H9 (cell line): ENCODE measurements at places on chromosomes 16 and 17. TPM values are rescaled to one million over a fixed set of nuclear protein-coding genes. Genes with fewer than 3 reads are reported as not detected.
A peak's percentile ranks its signal among the peaks of the same experiment; 100 is the strongest.

- H3K27ac ChIP-seq, result no peak overlapping the region
- H3K4me1 ChIP-seq, result no peaks in the 10 kb centered on the region
- DNase-seq, result no peak
- no peaks in the 10 kb centered on the region for H3K27me3 ChIP-seq
Measured at GRCh38 chr16:75293173-75293572, 41.7 kb upstream of the BCAR1 start.

DNA sequence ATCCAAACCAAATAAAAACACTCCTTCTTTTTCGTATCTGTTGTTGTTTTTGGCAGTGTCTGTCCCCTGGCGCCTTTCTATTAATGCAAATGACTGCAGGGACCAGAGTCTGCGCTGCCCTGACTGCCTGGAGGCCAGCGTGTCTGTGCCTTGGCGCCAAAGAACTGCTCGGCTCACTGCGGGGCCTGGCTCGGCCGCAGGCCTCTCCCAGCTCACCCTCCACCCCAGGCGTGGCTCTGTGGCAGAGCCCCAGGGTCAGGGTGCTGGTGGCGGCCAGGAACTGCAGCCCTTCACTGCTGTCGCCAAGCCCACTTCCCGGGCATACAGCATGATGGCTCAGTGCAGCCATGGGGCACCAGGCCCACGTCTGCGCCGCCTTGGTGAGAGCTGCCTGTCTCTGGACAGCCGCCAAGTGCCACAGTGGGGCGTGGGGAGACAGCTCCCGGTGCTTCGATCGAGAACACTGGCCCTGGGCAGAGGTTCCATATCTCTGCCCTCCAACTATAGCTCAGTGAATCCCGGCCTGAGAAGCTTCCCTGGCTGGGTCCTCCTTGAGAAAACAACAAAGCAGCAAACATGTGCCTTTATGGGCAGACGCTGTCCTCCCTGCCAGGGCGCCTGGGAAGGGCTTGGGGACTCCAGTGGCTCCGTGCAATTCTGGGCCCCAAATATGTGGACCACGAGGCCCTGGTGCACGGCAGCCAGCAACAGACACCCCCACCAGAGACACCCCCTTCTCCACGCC lies 11.1 kb downstream of the CANT1 start:
- H3K4me3 ChIP-seq, result no peak overlapping the region
- no peaks in the 10 kb centered on the region for H3K4me1 ChIP-seq
- no peak overlapping the region for H3K27ac ChIP-seq
- no peak for DNase-seq
- H3K27me3 ChIP-seq, result peaks cover 11% of the 10 kb centered on the region

- H3K27me3 ChIP-seq, result no peaks in the 10 kb centered on the region
- H3K27ac ChIP-seq, result no peak overlapping the region
- H3K4me1 ChIP-seq, result peaks cover 3% of the 10 kb centered on the region; the same call in 1 of the 2 replicates
- H3K36me3 ChIP-seq, result no peaks in the 10 kb centered on the region
- no peak for DNase-seq
- no peak overlapping the region for H3K4me3 ChIP-seq
Measured at GRCh38 chr17:30964876-30965275, 6.0 kb upstream of the RNF135 start.

GRCh38 chr17:30969989-30970830 lies 629 bp upstream of the RNF135 start:
- H3K27ac ChIP-seq, result no peak overlapping the region
- H3K4me1 ChIP-seq, result peaks cover 3% of the 10 kb centered on the region; the same call in 1 of the 2 replicates
- peak overlapping the region; percentile 95 for H3K4me3 ChIP-seq
- H3K27me3 ChIP-seq, result no peaks in the 10 kb centered on the region; the same call in 1 of the 2 replicates

Gene MMP2
- 22.4 and 23.1 TPM in 2 replicates for total RNA-seq

GRCh38 chr17:4482338-4483011 lies 16.2 kb upstream of the SPNS2 start:
- no peaks in the 10 kb centered on the region for H3K4me1 ChIP-seq
- H3K27ac ChIP-seq, result no peak overlapping the region
- no peaks in the 10 kb centered on the region for H3K36me3 ChIP-seq
- H3K4me3 ChIP-seq, result no peak overlapping the region

- no peak for DNase-seq
- no peaks in the 10 kb centered on the region for H3K4me1 ChIP-seq
- H3K27ac ChIP-seq, result no peak overlapping the region
- no peak overlapping the region for H3K4me3 ChIP-seq
- no peaks in the 10 kb centered on the region for H3K36me3 ChIP-seq
Measured at GRCh38 chr17:49388290-49388640, 26.2 kb upstream of the ZNF652 start.

GRCh38 chr16:16038950-16039349 lies 89.5 kb downstream of the ABCC1 start:
- H3K4me1 ChIP-seq, result peaks cover 3% of the 10 kb centered on the region; the same call in 1 of the 2 replicates
- DNase-seq, result no peak
- peaks cover 54% of the 10 kb centered on the region for H3K36me3 ChIP-seq
- no peak overlapping the region for H3K27ac ChIP-seq
- no peaks in the 10 kb centered on the region for H3K27me3 ChIP-seq

GRCh38 chr16:52515068-52515671 lies 31.8 kb downstream of the TOX3 start:
- no peak overlapping the region for H3K4me3 ChIP-seq
- H3K27ac ChIP-seq, result no peak overlapping the region
- no peaks in the 10 kb centered on the region for H3K27me3 ChIP-seq
- peaks cover 6% of the 10 kb centered on the region; the same call in 1 of the 2 replicates for H3K4me1 ChIP-seq
- no peak for DNase-seq

GRCh38 chr16:10619271-10619849 lies 39.0 kb upstream of the EMP2 start:
- no peaks in the 10 kb centered on the region for H3K27me3 ChIP-seq
- H3K27ac ChIP-seq, result no peak overlapping the region
- H3K4me1 ChIP-seq, result peaks cover 10% of the 10 kb centered on the region; the same call in 1 of the 2 replicates
- H3K4me3 ChIP-seq, result peak overlapping the region; percentile 62
- no peaks in the 10 kb centered on the region for H3K36me3 ChIP-seq
- peak; percentile 75 for DNase-seq

- peaks cover 53% of the 10 kb centered on the region for H3K36me3 ChIP-seq
- no peak overlapping the region for H3K27ac ChIP-seq
- no peak overlapping the region for H3K4me3 ChIP-seq
Measured at GRCh38 chr17:69523244-69523861, 108.9 kb downstream of the MAP2K6 start.

Gene CTCF
- total RNA-seq, result 87.3 and 88.5 TPM in 2 replicates

- H3K36me3 ChIP-seq, result no peaks in the 10 kb centered on the region
- H3K27ac ChIP-seq, result no peak overlapping the region
- no peak overlapping the region for H3K4me3 ChIP-seq
- H3K4me1 ChIP-seq, result peaks cover 6% of the 10 kb centered on the region; the same call in 1 of the 2 replicates
- no peaks in the 10 kb centered on the region for H3K27me3 ChIP-seq
- DNase-seq, result no peak
Measured at GRCh38 chr17:63531022-63531965, 8.1 kb downstream of the KCNH6 start.

Gene HGS
- total RNA-seq, result 99.3 and 106 TPM in 2 replicates

Gene RRAD
- total RNA-seq, result 0.44 and 0.72 TPM in 2 replicates

DNA sequence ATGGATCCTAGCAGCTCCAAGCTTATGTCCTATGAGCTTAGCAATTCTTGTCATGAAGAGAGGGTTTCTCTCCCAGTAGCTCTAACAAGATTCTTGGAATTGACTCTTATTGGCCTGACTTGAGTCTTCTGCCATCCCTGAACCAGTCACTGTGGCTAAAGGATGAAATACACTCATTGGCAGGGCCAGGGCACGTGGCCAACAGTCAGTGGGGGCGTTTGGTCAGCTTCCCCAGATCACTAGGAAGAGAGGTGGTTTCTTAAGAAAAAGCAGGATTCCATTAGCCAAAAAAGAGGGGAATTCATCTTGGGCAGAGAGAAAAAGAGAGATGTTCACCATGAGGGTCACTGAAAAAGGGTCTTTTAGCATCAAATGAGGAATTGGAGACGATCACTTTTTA lies 363.2 kb downstream of the SNX29 start:
- no peaks in the 10 kb centered on the region for H3K27me3 ChIP-seq
- no peaks in the 10 kb centered on the region for H3K36me3 ChIP-seq
- H3K27ac ChIP-seq, result no peak overlapping the region
- H3K4me3 ChIP-seq, result no peak overlapping the region

GRCh38 chr17:83161298-83162034 lies 82.1 kb downstream of the METRNL start:
- no peak overlapping the region for H3K27ac ChIP-seq
- H3K36me3 ChIP-seq, result no peaks in the 10 kb centered on the region; the same call in 2 of the 3 replicates
- no peaks in the 10 kb centered on the region for H3K4me1 ChIP-seq
- no peak overlapping the region for H3K4me3 ChIP-seq
- DNase-seq, result no peak

DNA sequence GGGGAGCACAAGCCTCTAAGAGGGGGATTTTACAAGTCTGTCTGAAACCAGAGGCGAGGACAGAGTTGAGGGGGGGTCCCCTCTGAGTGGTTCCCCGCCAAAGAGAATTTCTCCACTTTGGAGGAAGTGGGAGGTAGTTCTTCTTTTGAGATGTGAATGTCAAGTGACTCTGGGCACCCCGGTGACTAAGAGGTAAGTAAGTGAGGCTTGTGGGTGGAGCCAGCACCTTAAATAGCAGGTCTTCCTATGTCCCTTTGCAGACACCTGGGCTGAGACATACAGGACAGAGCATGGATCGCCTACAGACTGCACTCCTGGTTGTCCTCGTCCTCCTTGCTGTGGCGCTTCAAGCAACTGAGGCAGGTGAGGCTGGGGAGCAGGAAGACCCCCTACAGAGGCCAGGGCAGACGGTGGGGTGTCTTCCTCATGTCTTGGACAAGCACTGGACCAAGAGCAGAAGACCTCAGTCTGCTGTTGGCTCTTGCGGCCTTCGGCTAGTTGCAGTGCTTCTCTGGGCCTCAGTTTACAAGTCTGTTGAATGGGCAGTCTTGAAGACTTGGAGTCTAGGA lies at the start of gene CCL22:
CCL22 (plus strand) TSS at position 257 of the 569 bp plus-strand sequence; CDS start at position 291, 34 bp downstream.
- no peaks in the 10 kb centered on the region for H3K4me1 ChIP-seq
- H3K27ac ChIP-seq, result no peak within 1 kb of the TSS
- no peaks in the 10 kb centered on the region for H3K36me3 ChIP-seq
- DNase-seq, result no peak
- H3K4me3 ChIP-seq, result no peak within 1 kb of the TSS

Gene PNMT
- 2.1 and 2.3 TPM in 2 replicates for total RNA-seq

DNA sequence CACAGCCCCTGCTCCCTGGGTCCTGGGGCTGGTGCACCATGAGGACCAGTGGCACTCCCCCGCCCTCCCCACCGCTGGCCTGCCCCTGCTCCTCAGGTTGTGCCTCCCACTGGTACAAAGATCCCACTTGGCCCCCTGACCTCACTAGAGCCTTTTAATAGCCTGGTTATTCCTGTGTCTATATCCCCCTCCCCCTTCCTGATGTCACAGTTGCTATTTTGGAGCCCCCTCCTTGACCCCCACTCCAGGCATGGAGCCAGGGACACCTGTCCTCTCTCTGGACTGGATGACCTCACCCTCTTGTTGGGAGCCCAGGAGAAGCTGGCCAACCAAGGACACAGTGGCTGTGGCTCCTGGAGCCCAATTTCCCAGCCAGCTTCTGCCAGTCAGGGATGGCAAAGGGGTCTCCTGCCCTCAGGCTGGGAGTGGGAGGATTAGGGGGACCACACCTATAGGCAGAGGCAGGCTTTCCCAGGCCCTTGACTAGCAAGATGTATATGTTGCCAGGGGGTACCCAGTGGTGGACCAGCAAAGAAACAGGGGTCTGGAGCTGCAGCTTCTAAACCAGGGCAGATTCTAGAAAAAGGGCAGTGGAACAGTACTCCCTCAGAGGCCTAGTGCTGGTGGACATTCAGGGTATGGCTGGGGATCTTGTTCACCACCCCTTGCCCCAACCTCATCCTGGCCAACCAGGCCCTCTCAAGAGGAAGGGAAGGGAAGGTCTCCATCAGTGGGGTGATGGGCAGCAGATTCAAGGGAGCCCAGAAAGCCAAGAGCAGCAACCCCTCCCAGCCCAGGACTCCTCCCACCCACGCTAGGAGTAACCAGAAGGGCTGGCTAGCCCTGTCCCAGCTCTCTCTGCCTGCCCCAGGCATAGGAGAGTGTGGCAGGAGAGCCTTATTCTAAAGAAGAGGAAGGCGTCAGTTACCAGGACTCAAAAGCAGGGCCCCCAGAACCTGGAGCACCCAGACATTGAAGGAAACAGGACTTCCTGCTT lies 10.9 kb downstream of the HDAC5 start:
- DNase-seq, result no peak
- no peak overlapping the region; the same call in 2 of the 3 replicates for H3K4me3 ChIP-seq
- no peak overlapping the region for H3K27ac ChIP-seq
- peaks cover 5% of the 10 kb centered on the region; the same call in 1 of the 2 replicates for H3K4me1 ChIP-seq

DNA sequence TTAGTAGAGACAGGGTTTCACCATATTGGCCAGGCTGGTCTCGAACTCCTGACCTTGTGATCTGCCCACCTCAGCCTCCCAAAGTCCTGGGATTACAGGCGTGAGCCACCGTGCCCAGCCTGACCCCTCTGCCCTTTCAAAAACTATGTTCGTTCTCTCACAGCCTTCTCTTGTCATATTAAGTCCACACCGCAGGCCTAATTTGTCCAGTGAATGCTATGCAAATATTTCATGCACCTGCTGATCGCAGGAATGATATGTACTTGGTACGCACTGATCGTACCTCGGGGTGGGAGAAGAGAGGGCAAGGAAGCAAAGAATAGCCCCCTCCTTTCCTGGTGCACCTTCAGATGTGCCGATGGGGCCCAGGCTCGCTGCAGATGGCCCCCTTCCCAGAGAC lies 3.0 kb upstream of the BIRC5 start:
- no peak overlapping the region for H3K4me3 ChIP-seq
- no peak for DNase-seq
- no peak overlapping the region for H3K27ac ChIP-seq
- peaks cover 6% of the 10 kb centered on the region; the same call in 1 of the 3 replicates for H3K36me3 ChIP-seq
- no peaks in the 10 kb centered on the region for H3K4me1 ChIP-seq

Gene KIF2B
- total RNA-seq, result not detected in 2 replicates

DNA sequence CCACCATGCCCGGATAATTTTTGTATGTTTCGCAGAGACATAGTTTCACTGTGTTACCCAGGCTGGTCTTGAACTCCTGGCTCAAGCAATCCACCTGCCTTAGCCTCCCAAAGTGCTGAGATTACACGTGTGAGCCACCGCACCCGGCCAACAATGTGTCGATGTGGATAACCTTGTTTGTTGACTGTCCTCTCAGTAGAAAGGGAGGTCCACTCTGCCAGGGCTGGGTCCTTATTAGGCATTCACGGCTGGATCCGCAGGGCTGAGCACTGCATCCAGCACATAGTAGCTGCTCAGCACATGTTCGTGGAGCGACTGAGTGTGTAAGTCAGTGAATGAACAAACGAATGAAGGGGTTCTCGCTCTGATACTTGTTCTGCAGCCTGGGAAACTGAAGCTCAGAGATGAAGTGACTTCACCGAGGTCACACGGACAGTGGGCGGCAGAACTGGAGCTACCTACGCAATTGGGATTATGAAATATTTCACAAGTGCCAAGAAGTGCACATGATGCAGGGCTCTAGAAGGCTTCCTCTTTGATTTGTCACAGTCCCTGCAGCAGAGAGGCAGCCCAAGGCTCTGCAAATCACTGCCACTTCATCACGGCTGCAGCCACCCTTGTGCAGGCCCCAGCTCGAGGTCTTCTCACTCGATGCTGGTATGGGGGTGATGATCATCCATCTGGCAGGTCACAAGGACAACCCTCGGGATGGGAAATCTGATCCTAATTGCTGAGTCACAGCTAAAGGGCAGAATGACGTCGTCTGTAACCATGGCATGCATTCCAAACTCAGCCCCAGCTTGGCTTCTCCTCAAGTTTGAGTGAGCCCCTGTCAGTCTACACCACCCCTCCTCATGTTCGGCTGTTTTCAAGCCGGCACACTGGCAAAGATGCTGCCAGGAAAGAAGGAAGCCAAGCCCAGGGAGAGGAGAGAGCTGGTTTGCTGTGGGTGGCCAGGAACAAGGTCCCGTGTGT lies 28.0 kb upstream of the SNN start:
- DNase-seq, result peak; percentile 70
- no peak overlapping the region for H3K27ac ChIP-seq
- peaks cover 8% of the 10 kb centered on the region; the same call in 1 of the 2 replicates for H3K4me1 ChIP-seq
- H3K4me3 ChIP-seq, result no peak overlapping the region

Gene KRTAP1-5
- total RNA-seq, result not detected in 2 replicates

GRCh38 chr16:31529108-31529936 lies 1.6 kb downstream of the AHSP start:
- H3K4me3 ChIP-seq, result peak overlapping the region; percentile 64
- DNase-seq, result peak; percentile 39
- H3K4me1 ChIP-seq, result peaks cover 9% of the 10 kb centered on the region; the same call in 1 of the 2 replicates
- H3K27me3 ChIP-seq, result peaks cover 10% of the 10 kb centered on the region; the same call in 1 of the 2 replicates
- H3K27ac ChIP-seq, result no peak overlapping the region
